Upper lobe of right lung (tissue), 1 donor: ENCODE measurements at places on chromosomes 1 and 21. TPM values are rescaled to one million over a fixed set of nuclear protein-coding genes. Genes with fewer than 3 reads are reported as not detected.

The C8A gene
- total RNA-seq: not detected

The GABRD gene
- 2.9 TPM for total RNA-seq

- no peaks in the 10 kb centered on the region for H3K36me3 ChIP-seq
- no peak overlapping the region for H3K27ac ChIP-seq
- no peaks in the 10 kb centered on the region for H3K4me1 ChIP-seq
- H3K4me3 ChIP-seq: no peak overlapping the region
- H3K27me3 ChIP-seq: no peaks in the 10 kb centered on the region
Measured at GRCh38 chr1:87356591-87356990, 27.9 kb downstream of the LMO4 start.

- H3K36me3 ChIP-seq: no peaks in the 10 kb centered on the region
- H3K27me3 ChIP-seq: no peaks in the 10 kb centered on the region
- H3K4me1 ChIP-seq: peaks cover 5% of the 10 kb centered on the region
- no peak overlapping the region for H3K4me3 ChIP-seq
- H3K27ac ChIP-seq: no peak overlapping the region
- no peak for DNase-seq
Measured at GRCh38 chr1:201760516-201760915, 68.4 kb upstream of the IPO9 start.

The OR2T35 gene
- total RNA-seq: not detected

The TEDDM1 gene
- not detected for total RNA-seq

DNA sequence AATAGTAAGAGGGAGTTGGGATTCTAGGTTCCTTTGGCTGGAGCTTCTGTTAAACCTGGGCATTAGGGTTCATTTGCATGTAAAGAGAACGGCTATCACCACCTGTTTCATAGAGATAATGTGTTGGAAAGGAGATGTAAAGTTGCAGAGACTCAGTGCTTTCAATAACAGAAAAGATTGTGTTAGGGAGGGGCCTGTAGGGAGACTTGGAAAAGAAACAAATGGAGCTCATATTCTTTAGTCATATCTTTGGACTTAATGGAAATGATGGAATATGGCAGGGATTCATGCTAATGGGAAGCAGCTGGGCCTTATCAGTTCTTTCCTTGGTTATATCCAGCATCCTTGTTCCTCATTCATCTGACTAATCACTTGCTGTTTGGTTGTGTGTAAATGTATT is 144.9 kb downstream of the CD247 start:
- H3K27me3 ChIP-seq: no peaks in the 10 kb centered on the region
- no peak overlapping the region for H3K4me3 ChIP-seq
- no peaks in the 10 kb centered on the region for H3K36me3 ChIP-seq
- no peak for DNase-seq

DNA sequence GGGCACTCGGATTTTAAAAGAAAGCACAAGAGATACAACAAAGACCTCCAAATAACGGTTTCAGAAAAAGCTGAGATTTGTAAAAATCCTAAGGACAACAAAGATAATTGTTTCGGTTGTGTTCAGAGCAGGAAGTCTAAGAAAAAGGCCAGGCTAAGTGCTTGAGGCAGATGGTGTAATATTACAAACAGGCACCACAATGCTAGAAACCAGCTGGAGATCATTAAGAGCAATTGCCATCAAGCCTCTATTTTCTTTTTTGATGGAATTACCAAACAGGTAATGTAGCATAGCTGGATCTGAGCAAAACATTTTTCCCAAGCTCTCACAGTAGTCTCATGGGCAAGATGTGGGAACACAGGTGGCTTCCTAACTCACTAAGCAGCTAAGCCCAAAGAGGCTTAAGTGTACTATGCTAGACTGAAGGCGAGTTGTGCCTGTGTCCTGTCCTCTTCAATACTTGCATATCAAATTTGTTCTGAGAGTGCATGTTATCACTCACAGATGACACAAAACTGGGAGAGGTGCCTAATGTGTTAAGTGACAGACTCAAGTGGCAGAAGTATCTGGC is 161.6 kb downstream of the GLUL start:
- H3K27ac ChIP-seq: no peak overlapping the region
- H3K4me3 ChIP-seq: no peak overlapping the region
- H3K27me3 ChIP-seq: no peaks in the 10 kb centered on the region
- no peaks in the 10 kb centered on the region for H3K4me1 ChIP-seq

DNA sequence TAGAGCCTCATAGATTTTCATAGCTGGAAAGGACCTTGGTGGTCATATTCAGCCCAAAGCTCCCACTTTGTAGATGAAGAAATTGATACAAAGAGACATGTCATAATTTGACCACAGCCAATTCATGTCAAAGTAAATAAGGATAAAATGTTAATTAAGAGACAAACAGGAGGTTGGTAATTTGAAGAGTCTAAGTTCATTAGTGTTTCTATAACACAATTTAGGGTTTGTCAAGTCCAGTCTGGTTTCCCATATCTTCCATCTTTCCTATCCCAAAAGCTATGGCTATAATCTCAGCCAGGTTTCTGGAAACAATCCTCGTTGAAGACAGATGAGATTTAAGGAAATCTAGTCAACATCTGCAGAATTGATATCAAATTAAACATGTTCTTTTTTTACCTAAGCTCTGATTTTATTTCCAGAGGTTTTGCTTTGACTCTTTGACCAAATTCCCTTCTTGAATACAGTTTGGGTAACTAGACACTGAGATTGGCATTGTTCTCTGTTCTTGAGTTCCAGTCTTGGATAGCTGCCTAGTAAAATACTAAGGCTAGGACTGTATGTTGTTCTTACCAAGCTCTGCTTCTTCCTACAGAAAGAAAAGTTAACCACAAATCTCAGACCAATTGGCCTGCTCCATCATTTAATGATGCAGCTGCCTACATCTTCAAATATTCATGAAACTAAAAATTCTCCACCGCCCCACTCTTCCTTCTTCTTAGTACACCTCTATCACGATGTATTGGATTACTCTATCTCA is 62.0 kb downstream of the SLC44A5 start:
- no peaks in the 10 kb centered on the region for H3K27me3 ChIP-seq
- no peak for DNase-seq
- no peak overlapping the region for H3K4me3 ChIP-seq
- no peak overlapping the region for H3K27ac ChIP-seq

- H3K27ac ChIP-seq: no peak overlapping the region
- no peak for DNase-seq
- no peaks in the 10 kb centered on the region for H3K4me1 ChIP-seq
- H3K36me3 ChIP-seq: peaks cover 61% of the 10 kb centered on the region
- no peak overlapping the region for H3K4me3 ChIP-seq
- no peaks in the 10 kb centered on the region for H3K27me3 ChIP-seq
Measured at GRCh38 chr1:223810586-223810985, 35.2 kb downstream of the TP53BP2 start.

The SFN gene
- 83.8 TPM for total RNA-seq

GRCh38 chr1:231372501-231372900 is 34.4 kb downstream of the SPRTN start:
- no peak overlapping the region for H3K27ac ChIP-seq
- H3K4me3 ChIP-seq: no peak overlapping the region
- H3K27me3 ChIP-seq: no peaks in the 10 kb centered on the region
- no peak for DNase-seq
- peaks cover 7% of the 10 kb centered on the region for H3K4me1 ChIP-seq
- H3K36me3 ChIP-seq: peaks cover 21% of the 10 kb centered on the region

GRCh38 chr1:16372535-16373285 is 5.7 kb downstream of the SZRD1 start:
- H3K4me3 ChIP-seq: no peak overlapping the region
- DNase-seq: no peak
- H3K27ac ChIP-seq: peak overlapping the region; percentile 3
- no peaks in the 10 kb centered on the region for H3K36me3 ChIP-seq
- H3K27me3 ChIP-seq: no peaks in the 10 kb centered on the region
- peaks cover 77% of the 10 kb centered on the region for H3K4me1 ChIP-seq

GRCh38 chr1:160117300-160117699 is 1.7 kb downstream of the ATP1A2 start:
- H3K4me3 ChIP-seq: no peak overlapping the region
- no peaks in the 10 kb centered on the region for H3K36me3 ChIP-seq
- no peaks in the 10 kb centered on the region for H3K4me1 ChIP-seq
- DNase-seq: no peak

- H3K36me3 ChIP-seq: no peaks in the 10 kb centered on the region
- H3K27ac ChIP-seq: no peak overlapping the region
- no peak overlapping the region for H3K4me3 ChIP-seq
- H3K27me3 ChIP-seq: no peaks in the 10 kb centered on the region
Measured at GRCh38 chr1:3282186-3282585, 172.3 kb upstream of the ARHGEF16 start.

DNA sequence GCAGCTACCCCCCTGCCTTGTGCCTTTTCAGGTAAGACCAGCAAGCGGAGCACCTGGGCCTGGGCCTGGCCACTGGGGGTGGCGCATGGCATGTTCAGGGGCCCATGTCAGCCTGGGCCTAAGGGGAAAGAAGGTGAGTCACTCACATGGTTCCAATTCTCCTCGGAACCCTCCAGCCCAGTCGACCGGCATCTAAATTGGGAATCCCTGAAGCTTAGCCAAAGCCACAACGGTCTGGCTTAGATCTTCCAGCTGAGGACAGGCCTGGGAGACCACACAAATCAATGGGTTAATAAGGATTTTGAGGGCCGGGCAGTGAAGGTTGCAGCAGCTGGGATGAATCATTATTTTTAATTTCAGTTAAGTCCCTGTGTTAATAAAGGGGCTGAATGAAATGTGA is 145.1 kb upstream of the SMYD2 start:
- H3K36me3 ChIP-seq: no peaks in the 10 kb centered on the region
- H3K27ac ChIP-seq: no peak overlapping the region
- no peaks in the 10 kb centered on the region for H3K27me3 ChIP-seq
- H3K4me3 ChIP-seq: no peak overlapping the region

- H3K27ac ChIP-seq: no peak overlapping the region
- H3K4me3 ChIP-seq: no peak overlapping the region
- no peaks in the 10 kb centered on the region for H3K4me1 ChIP-seq
- no peak for DNase-seq
Measured at GRCh38 chr1:228885845-228886244, 150.6 kb downstream of the RHOU start.

DNA sequence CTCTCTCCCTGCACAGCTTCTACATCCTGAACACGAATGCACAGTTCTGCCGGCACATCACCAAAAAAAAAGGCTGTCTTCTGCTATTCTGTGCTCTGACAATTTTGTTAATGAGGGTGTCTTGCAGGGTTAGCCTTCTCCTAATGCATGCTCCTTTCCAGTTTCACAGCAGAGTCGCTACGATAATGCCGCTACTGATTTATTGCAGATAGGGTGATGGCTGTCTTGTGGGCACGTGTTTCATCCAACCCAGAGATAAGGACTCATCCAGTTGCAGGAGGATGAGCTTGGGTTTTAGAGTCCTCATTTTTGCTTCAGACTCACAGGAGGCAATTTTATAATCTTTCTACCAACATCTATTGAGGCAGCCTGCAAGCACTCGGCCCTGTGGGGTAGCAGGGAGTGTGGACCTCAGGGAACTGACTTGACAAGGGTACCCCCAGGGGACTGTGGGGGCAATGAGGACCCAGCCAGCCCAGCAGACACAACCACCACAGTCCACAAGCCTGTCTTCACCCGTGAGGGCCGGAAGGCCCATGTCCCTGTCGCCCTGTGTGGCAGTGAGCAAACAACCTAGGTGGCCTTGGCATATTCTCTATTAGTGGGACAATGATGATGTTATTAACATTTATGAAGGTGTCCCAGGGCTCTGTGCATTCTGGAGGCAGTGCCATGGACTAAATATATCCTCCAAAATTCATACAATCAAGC is 15.4 kb upstream of the UTS2 start:
- H3K27ac ChIP-seq: no peak overlapping the region
- H3K4me3 ChIP-seq: no peak overlapping the region
- H3K4me1 ChIP-seq: no peaks in the 10 kb centered on the region
- H3K36me3 ChIP-seq: no peaks in the 10 kb centered on the region
- no peak for DNase-seq

DNA sequence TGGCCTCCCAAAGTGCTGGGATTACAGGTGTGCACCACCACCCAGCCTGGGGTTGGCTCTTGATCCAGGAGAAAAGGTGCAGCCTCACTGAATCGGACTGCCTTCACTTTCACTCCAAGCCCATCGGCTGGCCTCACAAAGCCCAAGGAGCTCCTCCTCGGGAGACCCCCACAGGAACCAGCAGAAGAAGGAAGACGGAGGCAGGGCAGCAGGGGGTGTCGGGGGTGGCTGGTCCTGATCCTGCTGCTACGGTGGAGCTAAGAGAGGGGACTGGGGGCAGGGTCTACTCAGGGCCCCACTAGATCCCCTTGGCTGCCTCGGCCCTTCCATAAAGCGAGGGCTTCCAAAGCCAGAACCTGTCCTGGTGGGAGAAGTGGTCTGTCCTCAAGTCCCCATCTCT is 93.9 kb downstream of the STUM start:
- peaks cover 10% of the 10 kb centered on the region for H3K4me1 ChIP-seq
- no peak overlapping the region for H3K27ac ChIP-seq
- H3K27me3 ChIP-seq: no peaks in the 10 kb centered on the region
- H3K36me3 ChIP-seq: peaks cover 67% of the 10 kb centered on the region
- H3K4me3 ChIP-seq: no peak overlapping the region

The KPRP gene
- total RNA-seq: not detected

GRCh38 chr1:25718732-25719131 is 81.3 kb upstream of the SELENON start:
- no peak for DNase-seq
- peaks cover 1% of the 10 kb centered on the region for H3K4me1 ChIP-seq
- H3K36me3 ChIP-seq: no peaks in the 10 kb centered on the region
- H3K27ac ChIP-seq: no peak overlapping the region
- H3K27me3 ChIP-seq: no peaks in the 10 kb centered on the region

- H3K4me1 ChIP-seq: peaks cover 6% of the 10 kb centered on the region
- H3K4me3 ChIP-seq: no peak overlapping the region
- no peak for DNase-seq
Measured at GRCh38 chr1:193416226-193417024, 230.0 kb upstream of the B3GALT2 start.

The AMY1B gene
- total RNA-seq: 4.1 TPM

DNA sequence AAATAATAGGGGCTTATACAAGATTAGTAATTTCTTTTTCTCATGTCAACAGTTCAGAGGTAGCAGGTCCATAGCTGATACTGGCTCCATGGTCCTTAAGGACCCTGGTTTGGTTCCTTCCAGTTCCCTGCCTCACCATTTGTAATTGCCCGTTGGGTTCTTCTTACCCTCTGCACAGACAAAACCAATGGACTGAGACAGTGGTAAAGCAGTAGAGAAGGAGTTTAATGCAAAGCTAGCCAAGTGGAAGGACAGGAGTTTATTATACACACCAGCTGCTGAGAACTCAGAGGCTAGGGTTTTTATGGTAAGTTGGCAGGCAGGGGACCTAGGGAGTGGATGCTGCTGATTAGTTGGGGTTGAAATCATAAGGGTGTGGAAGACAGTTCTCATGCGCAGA is 35.9 kb upstream of the AXDND1 start:
- no peak overlapping the region for H3K4me3 ChIP-seq
- no peaks in the 10 kb centered on the region for H3K36me3 ChIP-seq
- H3K4me1 ChIP-seq: no peaks in the 10 kb centered on the region
- H3K27me3 ChIP-seq: no peaks in the 10 kb centered on the region

The KCNE2 gene
- 0.52 TPM for total RNA-seq

The AQP10 gene
- 0.64 TPM for total RNA-seq

DNA sequence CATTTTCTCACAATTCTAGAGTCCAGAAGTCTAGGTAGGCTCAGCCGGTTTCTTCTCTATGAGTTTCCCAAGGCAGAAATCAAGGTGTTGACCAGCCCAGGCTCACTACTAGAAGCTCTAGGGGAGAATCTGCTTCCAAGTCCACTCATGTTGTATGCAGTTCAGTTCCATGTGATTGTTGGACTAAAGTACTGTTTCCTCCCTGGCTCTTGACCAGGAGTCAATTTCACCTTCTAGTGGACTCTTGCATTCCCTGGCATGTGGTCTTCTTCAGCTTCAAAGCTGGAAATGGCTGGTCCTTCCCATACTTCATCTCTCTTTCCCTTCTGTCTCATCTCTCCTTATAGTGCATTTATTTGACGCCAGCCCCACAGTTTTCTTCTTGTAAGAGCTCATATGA is 153.4 kb downstream of the KCNT2 start:
- no peaks in the 10 kb centered on the region for H3K36me3 ChIP-seq
- H3K27ac ChIP-seq: no peak overlapping the region
- DNase-seq: no peak
- H3K4me3 ChIP-seq: no peak overlapping the region

The GJC2 gene
- 6.9 TPM for total RNA-seq

The PPIAL4G gene
- 0.20 TPM for total RNA-seq
